ENCODE measurements at places on chromosomes 3 and 15.
A peak's percentile ranks its signal among the peaks of the same experiment; 100 is the strongest.

GRCh38 chr15:60706145-60706544, 227.2 kb upstream of the ICE2 start:
- no peak for DNase-seq

DNA sequence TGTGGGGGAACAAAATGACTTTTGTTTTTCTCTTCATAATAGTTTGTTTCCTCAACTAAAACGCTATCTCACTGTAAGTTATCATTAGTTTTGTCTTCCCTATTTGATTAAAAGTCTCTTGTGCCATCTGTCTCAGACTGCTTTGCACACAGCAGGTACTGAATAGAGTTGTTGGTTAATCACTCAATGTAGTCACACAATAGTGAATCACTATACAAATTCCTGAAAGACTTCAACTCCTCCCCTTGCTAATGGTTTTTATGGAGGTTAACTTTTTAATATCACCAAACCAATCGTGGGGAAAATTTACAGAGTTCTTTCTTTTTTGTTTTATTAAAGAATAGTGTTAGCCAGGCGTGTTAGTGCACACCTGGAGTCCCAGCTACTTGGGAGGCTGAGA, 2.6 kb upstream of the NGLY1 start:
- DNase-seq: no peak

DNA sequence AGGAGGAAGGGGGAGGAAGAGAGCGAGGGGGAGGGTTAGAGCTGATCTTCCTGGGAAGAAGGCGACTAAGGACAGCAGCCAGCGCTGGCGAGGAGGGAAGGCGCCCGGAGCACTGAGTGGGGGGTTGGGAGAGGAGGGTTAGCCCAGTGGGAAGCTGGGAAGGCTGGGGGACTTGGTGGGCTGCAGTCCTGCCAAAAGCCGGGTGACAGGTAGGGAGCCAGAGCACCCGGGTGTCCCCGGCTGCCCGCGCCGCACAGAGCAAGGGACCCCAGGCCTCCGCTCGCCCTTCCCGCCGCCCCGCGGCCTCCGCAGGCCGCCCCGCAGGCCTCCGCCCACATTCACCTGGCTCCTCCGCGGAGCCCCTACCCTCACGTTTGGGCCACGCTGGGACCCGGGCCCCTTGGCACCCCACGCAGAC, 448 bp downstream of the SLC12A8 start:
- no peak for DNase-seq

- peak; percentile 35 for DNase-seq
Observed at GRCh38 chr3:50205413-50206276, 574 bp downstream of the SLC38A3 start.

DNA sequence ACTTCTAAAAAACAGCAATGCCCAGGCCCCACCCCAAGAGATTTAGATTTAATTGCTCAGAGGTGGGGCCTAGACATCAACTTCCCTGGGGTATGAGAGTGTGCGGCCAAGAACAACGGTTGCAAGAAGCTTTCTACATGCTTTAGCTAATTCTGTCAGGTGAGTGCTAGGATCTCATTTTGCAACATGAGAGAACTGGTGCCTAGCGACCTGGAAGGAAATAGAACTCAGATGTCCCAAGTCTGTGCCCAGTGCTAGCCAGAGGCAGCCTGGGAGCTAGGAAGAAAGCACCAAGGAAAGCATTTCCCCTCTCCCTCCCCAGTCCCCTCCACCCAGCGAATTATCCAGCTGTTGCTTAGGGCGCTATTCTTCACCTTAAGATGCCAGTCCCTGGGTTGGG, 22.9 kb upstream of the HRH1 start:
- no peak for DNase-seq

DNA sequence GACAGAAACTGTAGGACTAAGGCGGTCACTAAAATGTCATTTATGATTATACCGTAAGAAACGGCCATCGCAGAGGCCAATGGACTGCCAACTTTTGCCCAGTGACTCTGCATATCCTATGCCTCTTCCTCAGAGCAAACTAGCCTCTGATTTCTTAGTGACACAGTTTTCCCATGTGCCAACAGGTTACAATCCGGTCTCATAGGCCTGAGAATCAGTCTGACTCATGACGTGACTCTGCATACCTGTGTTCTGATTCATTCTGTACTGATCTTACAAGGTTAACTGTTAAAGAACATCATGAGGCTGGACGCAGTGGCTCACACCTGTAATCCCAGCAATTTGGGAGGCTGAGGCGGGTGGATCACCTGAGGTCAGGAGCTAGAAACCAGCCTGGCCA, 17.8 kb downstream of the RUBCN start:
- DNase-seq: no peak

- DNase-seq: no peak
Observed at GRCh38 chr15:95916568-95916967, 413.9 kb upstream of the NR2F2 start.

DNA sequence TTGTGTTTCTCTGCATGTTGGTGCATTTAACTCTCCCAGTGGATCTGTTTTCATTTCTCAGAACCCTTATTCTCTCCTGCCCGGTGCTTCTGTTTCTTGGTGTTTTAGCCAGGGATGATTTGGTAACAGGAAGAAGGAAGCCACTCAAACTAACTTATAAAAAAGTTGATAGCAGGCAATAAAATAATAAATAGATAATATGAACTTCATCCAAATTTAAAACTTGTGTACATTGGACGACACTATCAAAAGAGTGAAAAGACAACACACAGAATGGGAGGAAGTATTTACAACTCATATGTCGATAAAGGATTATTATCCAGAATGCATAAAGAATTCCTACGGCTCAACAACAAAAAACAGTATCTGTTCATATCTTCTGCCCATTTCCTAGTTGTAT, 37.3 kb upstream of the CHRNA7 start:
- no peak for DNase-seq

DNA sequence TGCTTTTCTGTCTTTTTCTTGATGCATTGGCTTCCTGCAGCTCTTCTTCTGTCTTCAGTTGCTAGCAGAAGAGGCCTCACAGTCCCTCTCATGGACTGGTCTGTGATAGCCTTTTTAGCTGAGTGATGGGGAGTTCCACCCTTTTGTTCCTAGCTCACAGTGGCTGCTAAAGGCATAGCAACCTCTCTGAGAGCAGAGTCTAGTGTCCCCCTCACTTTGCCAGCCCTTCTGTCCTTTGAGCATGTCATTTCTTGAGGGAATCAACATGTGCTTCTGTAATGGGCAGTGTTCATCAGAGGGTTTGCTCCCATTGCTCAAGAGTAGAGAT, 44.4 kb downstream of the GAP43 start:
- no peak for DNase-seq

DNA sequence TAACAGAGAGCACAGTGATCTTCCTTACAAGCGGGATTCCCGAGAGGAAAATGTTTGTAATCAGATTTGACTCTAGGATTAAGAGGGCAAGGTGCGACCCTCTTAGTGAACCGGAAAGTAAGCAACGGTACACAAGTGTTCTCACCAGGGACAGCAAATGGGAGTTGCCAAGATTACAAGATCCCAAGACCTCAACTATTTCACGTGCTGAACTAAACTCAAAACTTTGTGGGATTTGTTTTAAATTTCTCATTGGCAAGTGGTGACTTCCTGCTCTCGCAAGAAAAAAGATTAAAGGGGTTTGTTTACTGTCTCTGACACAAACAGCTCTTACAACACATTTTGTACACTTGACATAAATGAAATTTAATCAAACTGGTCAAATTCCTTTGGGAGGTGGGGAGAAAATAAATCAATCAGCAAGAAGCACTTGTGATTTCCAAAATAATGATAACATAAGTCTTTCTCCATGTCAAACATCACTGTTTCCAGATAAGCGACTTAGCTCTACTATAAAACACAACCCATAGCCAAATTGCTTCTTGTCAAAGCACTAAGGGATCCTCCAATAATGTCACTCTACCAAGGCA, 2.2 kb upstream of the PGPEP1L start:
- DNase-seq: no peak

Data from activated CD4-positive, alpha-beta T cell treated with anti-CD3 and anti-CD28 coated beads for 24 hours (primary cell).